CD14-positive monocyte (primary cell): ENCODE measurements at places on chromosomes 1 and 21.

GRCh38 chr21:29187944-29188343 is 57.5 kb downstream of the MAP3K7CL start:
- H3K36me3 ChIP-seq, result no peaks in the 10 kb centered on the region
- no peak for DNase-seq
- H3K4me3 ChIP-seq, result no peak overlapping the region
- no peak overlapping the region for H3K27ac ChIP-seq

GRCh38 chr1:34984435-34984792 is 733 bp downstream of the TMEM35B start:
- DNase-seq, result peak; percentile 17
- H3K4me1 ChIP-seq, result peaks cover 13% of the 10 kb centered on the region
- no peaks in the 10 kb centered on the region for H3K27me3 ChIP-seq
- H3K36me3 ChIP-seq, result peaks cover 42% of the 10 kb centered on the region
- H3K27ac ChIP-seq, result peak overlapping the region; percentile 88

DNA sequence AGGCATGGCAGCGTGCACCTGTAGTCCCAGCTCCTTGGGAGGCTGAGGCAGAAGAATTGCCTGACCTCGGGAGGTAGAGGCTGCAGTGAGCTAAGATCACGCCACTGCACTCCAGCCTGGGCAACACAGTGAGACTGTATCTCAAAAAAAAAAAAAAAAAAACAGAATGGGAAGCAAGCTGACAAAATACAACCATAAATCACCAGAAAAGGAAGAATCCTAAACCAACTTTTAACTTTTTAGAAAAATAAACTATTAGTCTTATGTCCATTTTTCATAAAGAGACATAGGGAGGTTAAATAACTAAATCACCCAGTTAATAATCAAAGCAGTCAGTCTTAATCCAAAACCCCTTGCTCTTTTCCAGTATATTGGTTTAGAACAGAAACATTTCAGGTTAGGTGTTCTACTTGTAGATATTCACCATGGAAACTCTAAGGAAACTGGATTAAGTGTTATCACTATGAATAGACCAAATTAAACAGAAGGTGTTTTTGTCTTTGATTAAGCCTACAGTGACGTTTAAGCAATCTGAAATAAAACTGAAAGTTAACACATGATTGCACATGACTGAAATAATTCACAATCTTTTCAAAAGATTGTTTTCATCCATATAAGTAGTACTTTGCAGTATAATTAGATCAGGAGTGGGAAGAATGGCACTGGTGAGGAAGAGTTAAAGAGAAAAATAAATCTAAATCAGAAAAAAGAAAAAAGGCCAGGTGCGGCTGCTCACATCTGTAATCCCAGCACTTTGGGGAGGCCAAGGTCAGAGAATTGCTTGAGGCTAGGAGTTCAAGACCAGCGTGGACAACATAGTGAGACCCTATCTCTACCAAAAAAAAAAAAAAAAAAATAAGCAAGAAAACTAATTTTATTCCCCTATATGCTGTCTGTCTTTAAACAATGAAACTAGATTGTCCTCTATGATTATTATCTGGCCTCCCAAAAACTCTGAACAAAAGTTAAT is 9.6 kb downstream of the CDC42BPA start:
- DNase-seq, result no peak
- H3K27ac ChIP-seq, result no peak overlapping the region
- H3K27me3 ChIP-seq, result no peaks in the 10 kb centered on the region
- H3K36me3 ChIP-seq, result no peaks in the 10 kb centered on the region

DNA sequence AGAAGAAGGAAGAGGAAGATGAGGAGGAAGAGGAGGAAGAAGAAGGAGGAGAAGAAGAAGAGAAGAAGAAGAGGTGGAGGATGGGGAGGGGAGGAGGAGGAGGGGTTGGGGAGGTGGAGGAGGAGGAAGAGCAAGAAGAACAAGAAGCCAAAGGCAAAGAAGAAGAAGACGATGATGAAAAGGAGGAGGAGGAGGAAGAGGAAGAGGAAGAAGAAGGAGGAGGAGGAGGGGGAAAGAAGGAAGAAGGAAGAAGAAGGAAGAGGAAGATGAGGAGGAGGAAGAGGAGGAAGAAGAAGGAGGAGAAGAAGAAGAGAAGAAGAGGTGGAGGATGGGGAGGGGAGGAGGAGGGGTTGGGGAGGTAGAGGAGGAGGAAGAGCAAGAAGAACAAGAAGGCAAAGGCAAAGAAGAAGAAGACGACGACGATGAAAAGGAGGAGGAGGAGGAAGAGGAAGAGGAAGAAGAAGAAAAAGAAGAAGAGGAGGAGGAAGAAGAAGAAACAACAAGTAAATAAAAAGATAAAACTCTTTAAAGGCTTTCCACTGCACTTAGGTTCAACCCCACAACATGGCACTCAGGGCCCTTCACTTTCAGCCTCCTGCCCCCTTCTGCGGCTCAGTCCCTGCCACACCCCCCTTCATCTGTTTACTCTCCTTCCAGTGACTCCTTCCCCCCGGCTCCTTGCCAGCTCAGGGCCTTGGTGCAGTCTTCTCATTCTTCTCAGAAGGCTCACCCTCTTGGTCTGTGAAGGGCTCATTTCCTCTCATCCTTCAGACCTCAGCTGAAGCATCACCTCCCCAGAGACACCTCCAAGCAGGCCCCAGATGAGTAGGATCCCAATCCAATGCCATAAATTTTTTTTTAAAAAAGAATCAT is 114.0 kb downstream of the KCNN3 start:
- H3K4me1 ChIP-seq, result peaks cover 26% of the 10 kb centered on the region
- no peak overlapping the region for H3K4me3 ChIP-seq
- H3K27ac ChIP-seq, result no peak overlapping the region
- H3K27me3 ChIP-seq, result peaks cover 22% of the 10 kb centered on the region

GRCh38 chr1:240046000-240046399 is 45.7 kb upstream of the FMN2 start:
- no peaks in the 10 kb centered on the region for H3K4me1 ChIP-seq
- no peaks in the 10 kb centered on the region for H3K27me3 ChIP-seq
- H3K4me3 ChIP-seq, result no peak overlapping the region
- DNase-seq, result no peak
- no peak overlapping the region for H3K27ac ChIP-seq
- H3K36me3 ChIP-seq, result no peaks in the 10 kb centered on the region

DNA sequence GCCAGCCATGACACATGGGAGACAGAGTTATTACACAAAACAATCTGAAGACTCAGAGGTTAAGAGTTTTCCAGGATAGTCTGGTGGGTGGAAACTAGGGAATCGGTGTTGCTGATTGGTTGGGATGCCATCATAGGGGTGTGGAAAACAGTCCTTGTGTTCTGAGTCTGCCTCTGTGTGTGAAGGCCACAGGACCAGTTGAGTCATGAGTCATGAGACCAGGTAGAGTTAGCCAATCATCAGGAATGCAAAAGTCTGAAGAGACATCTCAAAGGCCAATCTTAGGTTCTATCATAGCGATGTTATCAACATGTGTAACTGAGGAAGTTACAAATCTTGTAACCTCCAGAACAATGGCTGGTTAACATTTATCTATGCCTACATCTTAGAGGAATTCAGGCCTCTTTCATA is 49.7 kb upstream of the NEK7 start:
- no peaks in the 10 kb centered on the region for H3K27me3 ChIP-seq
- DNase-seq, result no peak
- no peak overlapping the region for H3K4me3 ChIP-seq
- H3K4me1 ChIP-seq, result no peaks in the 10 kb centered on the region
- H3K27ac ChIP-seq, result no peak overlapping the region
- H3K36me3 ChIP-seq, result no peaks in the 10 kb centered on the region

DNA sequence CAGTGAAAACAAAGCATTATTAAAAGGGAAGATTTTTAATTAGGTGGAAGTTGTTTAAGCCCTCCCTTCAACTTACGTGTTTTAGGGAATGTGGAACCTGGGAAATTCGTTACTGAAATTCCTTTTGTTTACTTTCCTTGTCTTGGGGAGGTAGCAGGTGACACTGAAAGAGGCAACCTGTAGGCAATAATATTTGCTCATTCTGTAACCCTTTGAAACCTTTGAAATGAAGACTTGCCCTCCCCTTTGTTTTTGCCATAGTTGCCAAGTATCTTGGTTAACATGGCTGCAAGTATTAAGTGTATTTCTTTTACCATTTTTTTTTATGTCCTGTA is 1.7 kb downstream of the MRPS6 start:
- peaks cover 25% of the 10 kb centered on the region for H3K4me1 ChIP-seq
- no peaks in the 10 kb centered on the region for H3K36me3 ChIP-seq
- H3K27me3 ChIP-seq, result no peaks in the 10 kb centered on the region
- no peak overlapping the region for H3K27ac ChIP-seq

- no peaks in the 10 kb centered on the region for H3K4me1 ChIP-seq
- no peaks in the 10 kb centered on the region for H3K36me3 ChIP-seq
- no peaks in the 10 kb centered on the region for H3K27me3 ChIP-seq
- H3K4me3 ChIP-seq, result no peak overlapping the region
These were observed 11.3 kb downstream of the OR14A16 start for GRCh38 chr1:247812637-247813036.

- H3K4me3 ChIP-seq, result no peak overlapping the region
- H3K27ac ChIP-seq, result peak overlapping the region; percentile 7
- no peaks in the 10 kb centered on the region for H3K27me3 ChIP-seq
- peak; percentile 20 for DNase-seq
- no peaks in the 10 kb centered on the region for H3K4me1 ChIP-seq
These were observed 41.7 kb downstream of the CD55 start for GRCh38 chr1:207362962-207363860.

DNA sequence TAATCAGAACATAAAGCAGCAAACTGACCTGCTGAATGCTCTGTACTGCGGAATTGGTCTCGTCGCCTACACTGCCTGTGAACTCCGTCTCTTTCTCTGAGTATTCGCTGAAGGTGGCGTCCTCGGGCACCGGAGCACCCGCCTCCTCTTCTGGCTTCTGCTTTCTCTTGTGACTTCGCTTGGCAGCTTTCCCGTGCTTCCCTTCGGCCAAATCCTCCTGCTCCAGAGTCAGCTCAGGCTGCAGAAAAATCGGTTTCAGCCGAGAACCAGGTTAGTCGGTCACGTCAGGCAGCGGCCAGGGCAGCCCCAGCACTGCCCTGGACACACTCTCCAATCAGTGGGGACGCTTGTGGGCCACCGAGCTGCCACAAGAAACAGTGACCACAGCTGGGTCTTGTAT is 35.8 kb upstream of the RIPK4 start:
- H3K4me1 ChIP-seq, result peaks cover 14% of the 10 kb centered on the region
- H3K27me3 ChIP-seq, result no peaks in the 10 kb centered on the region
- peak overlapping the region; percentile 33 for H3K27ac ChIP-seq
- peaks cover 8% of the 10 kb centered on the region for H3K36me3 ChIP-seq
- DNase-seq, result no peak
- H3K4me3 ChIP-seq, result no peak overlapping the region

- no peak for DNase-seq
- H3K4me1 ChIP-seq, result no peaks in the 10 kb centered on the region
- no peaks in the 10 kb centered on the region for H3K36me3 ChIP-seq
- no peaks in the 10 kb centered on the region for H3K27me3 ChIP-seq
- H3K4me3 ChIP-seq, result no peak overlapping the region
These were observed 7.0 kb downstream of the LRRC3 start for GRCh38 chr21:44462086-44462833.

- no peaks in the 10 kb centered on the region for H3K4me1 ChIP-seq
- DNase-seq, result no peak
- no peak overlapping the region for H3K27ac ChIP-seq
- no peak overlapping the region for H3K4me3 ChIP-seq
- H3K36me3 ChIP-seq, result no peaks in the 10 kb centered on the region
These were observed 14.6 kb downstream of the TENT5C start for GRCh38 chr1:117620440-117620839.

DNA sequence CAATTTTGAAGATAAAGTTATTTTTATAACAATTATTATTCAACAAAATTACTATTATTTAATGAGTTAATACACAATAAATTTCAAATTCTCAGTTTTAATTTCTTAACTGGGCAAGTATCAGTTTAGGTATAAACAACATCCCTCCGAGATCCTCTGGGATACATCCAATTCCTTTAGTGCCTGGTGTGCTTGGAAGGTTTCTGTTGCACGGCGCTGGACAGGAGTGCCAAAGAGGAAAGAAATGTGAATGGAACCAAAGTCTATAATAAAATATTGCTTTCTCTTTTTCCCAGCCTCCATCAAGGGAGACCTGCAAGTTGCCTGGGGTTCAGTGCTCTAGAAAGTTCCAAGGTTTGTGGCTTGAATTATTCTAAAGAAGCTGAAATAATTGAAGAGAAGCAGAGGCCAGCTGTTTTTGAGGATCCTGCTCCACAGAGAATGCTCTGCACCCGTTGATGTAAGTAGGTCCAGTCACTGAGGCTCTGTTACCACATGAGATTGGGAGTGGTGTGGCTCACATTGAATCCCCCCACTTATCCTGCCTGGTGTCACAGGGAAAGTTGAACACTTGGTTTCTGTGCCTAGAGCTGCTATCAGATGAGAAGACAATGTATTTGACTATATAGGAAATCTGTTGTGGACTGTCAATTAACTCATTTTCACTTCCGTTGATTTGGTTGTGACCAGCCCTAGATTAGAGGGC is 22.8 kb downstream of the DDR2 start:
- no peak overlapping the region for H3K4me3 ChIP-seq
- no peaks in the 10 kb centered on the region for H3K27me3 ChIP-seq
- H3K27ac ChIP-seq, result no peak overlapping the region
- H3K4me1 ChIP-seq, result no peaks in the 10 kb centered on the region
- DNase-seq, result no peak

- H3K4me1 ChIP-seq, result no peaks in the 10 kb centered on the region
- no peaks in the 10 kb centered on the region for H3K27me3 ChIP-seq
- H3K27ac ChIP-seq, result no peak overlapping the region
- no peaks in the 10 kb centered on the region for H3K36me3 ChIP-seq
These were observed 123.9 kb downstream of the URB2 start for GRCh38 chr1:229749992-229750391.

- no peaks in the 10 kb centered on the region for H3K27me3 ChIP-seq
- H3K27ac ChIP-seq, result peak overlapping the region; percentile 63
- H3K4me3 ChIP-seq, result no peak overlapping the region
- H3K36me3 ChIP-seq, result no peaks in the 10 kb centered on the region
These were observed 214.6 kb upstream of the NFIA start for GRCh38 chr1:60867782-60868181.

DNA sequence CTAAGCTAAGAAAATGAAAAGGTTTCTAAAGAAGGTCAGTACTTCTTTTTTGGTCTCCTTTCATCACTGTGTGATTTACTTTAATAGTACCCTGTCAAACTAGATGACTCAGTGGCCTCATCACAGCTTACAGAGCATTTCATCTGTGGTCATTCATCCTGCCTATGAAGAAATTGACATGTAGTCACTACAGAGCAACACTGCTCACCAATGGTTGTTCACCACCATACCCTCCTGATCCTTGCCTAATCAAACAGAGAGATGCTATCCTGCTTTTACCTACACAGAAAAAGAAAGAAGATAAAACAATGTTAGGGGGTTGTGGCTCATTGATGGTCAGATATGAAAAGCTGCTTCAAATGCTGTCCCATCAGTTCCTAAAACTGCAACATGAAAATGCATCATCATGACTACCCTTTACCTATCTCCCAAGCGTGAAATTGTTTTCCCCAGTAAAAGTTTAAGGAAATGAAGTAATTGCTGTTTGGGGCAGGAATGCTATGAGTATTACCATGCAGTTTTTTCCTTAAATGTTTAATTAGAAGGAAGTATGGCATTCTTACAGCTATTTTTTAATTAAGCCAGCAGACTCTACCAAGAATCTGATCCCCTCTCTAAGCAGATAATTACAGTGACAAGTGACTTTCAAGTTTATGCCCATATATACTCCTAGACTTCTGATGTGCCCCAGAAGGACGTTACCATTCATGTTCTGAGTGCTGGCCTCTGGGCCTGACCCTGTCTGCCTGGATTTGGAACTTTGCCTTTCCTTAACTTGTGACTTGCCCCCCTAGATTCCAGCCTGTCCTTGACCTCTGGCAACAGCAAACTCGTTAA is 46.1 kb upstream of the FBXO28 start:
- no peaks in the 10 kb centered on the region for H3K4me1 ChIP-seq
- no peak overlapping the region for H3K27ac ChIP-seq
- H3K4me3 ChIP-seq, result no peak overlapping the region
- DNase-seq, result peak; percentile 15

GRCh38 chr1:169460191-169460833 is 25.4 kb downstream of the SLC19A2 start:
- H3K27ac ChIP-seq, result no peak overlapping the region
- H3K27me3 ChIP-seq, result no peaks in the 10 kb centered on the region
- peaks cover under 1% of the 10 kb centered on the region for H3K36me3 ChIP-seq
- H3K4me3 ChIP-seq, result peak overlapping the region; percentile 70
- peaks cover 14% of the 10 kb centered on the region for H3K4me1 ChIP-seq
